ENCODE measurements at places on chromosomes 11 and 22. TPM values are rescaled to one million over a fixed set of nuclear protein-coding genes. Genes with fewer than 3 reads are reported as not detected.

Gene MS4A15
- total RNA-seq: not detected

Gene C11orf97
- total RNA-seq: not detected

Gene RBX1
- 43.6 TPM for total RNA-seq

Gene MN1
- total RNA-seq: 7.3 TPM

Gene MS4A18
- not detected for total RNA-seq

Gene RAG2
- total RNA-seq: not detected

Gene LRRN4CL
- total RNA-seq: 0.33 TPM

Gene MRGPRE
- total RNA-seq: not detected

Gene KREMEN1
- 11.7 TPM for total RNA-seq

Gene FBLN1
- total RNA-seq: 173 TPM
